ENCODE measurements at places on chromosomes 2 and 18. TPM values are rescaled to one million over a fixed set of nuclear protein-coding genes. Genes with fewer than 3 reads are reported as not detected.

DNA sequence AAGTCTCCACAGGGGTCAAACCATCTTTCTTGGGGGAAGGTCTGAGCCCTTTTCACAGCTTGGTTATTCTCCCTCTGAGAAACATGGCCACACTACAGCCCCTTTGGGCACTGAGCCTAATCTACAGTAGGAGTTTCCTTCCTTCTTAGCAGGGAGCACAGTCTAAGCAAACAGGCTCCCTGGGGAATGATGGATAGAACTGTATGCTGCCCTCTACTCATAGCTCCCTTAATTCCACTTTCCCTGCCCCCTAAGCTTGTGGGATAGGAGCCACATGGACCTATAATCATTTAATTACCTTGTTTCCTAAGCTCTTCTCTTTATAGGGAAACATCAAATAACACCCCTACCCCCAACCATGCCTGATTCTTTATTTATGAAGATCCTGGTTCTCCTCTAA, 442.1 kb upstream of the MEX3C start:
- no peak for DNase-seq

DNA sequence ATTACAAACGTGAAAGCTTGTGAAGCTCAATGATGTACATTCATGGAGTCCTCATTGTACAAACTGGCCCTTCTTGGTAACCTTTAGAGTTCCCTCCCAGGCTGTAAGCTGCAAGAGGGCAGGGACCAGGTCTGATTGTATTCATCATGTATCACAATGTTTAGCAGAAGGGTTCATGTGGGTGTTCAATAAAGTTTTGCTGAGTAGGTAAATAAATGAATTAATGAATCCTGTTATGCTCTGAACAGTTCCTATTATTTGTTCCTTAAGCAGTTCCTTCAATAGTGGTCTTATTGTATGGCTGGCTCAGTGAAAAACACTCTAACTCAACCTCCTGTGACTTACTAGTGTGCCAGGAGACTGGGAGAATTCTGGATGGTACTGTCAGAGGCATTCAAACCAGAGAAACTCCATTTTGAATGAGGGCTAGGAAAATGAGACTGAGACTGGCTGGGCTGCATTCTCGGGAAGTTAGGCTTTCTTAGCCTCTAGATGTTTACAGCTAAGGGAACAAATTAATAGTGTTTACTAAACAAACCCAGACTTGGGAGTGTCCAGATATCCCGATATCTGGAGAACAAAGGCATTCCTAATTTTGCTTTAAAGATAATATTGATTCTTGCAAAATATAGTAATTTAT, 1.8 kb upstream of the ACVR1 start:
- no peak for DNase-seq

GRCh38 chr2:86234563-86235131, 35.4 kb downstream of the MRPL35 start:
- DNase-seq: no peak

DNA sequence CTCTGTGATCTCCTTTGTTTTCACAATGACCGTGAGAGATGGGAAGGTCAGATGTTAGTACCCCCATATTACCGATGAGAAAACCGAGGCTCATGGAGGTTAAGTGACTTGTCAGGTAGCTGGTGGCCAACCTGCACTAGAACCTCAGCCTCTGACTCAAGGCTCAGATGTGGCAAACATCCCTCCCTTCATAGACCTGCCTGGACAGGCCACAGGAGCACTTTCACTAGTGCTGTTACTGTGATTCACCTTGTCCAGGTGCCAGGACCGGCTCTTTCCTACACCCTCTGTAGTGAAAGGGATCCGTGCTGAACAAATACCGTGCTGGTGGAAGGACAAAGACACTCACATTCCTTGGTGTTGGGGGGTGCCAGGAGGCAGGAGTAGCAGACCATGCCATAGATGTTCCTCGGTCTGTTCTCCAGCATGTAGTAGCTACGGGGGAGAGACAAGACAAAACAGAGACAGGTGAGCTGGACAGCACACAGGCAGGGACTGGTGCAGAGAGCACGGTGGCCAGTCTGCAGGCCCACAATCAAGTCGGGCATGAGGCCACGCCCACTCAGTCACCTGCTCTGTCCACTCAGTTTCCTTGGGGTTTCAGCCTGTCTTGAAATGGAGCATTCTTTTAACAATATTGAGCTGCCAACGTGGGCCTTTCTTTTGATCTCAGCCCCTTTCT, 65.9 kb downstream of the EDAR start:
- DNase-seq: peak; percentile 85

DNA sequence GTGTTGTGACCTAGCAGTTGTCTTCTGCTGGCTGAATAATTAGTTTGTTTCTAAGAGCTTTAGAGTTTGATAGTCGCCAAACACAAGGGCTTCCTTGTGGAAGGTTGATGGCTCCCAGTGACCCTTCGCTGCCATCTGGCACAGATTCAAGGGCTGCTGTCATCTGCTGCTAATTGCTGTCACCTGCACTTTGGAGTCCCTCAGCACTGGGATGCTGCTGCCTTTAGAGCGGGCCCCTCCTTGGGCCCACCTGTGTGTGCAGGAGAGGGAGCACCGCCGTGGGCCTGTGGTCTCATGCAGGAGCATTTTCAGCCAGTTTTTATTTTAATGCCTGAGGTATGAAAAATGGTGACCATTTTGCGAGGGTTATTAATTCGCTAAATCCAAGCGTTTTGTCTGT, 154.0 kb upstream of the NFATC1 start:
- no peak for DNase-seq

GRCh38 chr2:135528006-135528405, 3.0 kb downstream of the ZRANB3 start:
- DNase-seq: no peak

DNA sequence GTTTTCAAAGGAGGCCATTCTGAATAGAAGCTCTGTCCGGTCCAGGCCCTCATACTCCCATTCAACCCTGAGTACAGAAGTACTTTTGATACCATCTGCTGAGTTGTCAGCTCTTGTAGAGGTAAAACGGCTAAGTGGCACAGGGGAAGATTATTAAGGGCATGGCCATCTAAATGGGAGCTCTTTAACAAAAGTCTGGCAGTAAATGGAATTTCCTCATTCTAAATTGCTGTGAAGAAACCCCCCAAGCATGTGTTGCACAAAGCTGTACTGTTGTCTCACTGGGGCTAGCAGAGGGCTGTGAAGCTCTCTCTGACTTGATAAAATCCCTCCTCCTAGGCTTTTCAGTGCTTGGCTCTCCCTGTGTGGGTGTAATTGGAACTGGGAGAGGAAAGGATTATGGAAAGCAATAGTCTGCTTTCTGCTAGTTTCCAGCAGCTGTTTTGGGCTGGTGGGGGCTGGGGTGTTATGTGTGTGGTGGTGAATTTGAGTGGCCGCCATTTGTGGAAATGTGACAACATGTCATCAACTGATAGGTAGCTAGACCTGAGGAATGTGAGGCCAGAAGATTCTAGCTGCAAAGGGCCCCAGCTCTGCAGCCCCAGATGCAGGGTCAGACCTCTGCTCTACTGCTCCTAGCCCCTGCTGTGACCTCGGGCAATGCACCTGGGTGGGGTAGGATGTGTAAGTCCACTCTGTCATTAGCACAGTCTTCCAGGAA, 65.1 kb downstream of the MAP4K4 start:
- DNase-seq: no peak

- no peak for DNase-seq
Observed at GRCh38 chr2:20128506-20129330, 77.3 kb upstream of the LAPTM4A start.

DNA sequence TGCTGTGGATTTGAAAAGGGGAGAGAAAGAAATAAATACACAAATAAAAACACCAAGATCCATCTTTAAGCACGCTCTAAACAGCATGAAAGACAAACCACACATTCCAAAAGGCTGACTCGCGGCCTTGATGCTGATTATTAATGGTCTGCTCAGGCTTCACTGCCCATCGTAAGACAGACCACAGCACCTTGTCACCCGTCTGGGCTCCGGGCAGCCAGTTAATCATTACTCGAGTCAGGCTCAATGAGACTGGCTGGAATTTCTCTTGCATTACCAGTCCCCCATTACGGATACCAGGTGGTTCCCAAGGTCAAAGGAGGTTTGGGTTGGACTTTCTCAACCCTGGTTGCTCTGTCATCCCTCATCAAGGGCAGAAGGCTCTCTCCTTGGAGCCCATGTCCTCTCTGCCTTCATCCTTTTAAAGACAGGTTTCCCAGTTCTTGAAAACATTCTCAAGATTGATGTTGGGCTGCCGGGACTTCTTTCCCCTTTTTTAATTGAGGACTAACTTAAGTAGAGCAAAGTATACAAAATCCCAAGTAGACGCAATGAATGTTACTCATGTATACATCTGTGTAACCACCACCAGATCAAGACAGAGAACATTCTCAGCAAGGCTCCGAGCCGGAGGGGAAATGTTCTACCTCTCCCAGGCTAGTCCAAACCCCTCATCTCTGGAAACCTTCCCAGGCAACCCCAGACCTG, 8.1 kb downstream of the SMAD7 start:
- DNase-seq: no peak

DNA sequence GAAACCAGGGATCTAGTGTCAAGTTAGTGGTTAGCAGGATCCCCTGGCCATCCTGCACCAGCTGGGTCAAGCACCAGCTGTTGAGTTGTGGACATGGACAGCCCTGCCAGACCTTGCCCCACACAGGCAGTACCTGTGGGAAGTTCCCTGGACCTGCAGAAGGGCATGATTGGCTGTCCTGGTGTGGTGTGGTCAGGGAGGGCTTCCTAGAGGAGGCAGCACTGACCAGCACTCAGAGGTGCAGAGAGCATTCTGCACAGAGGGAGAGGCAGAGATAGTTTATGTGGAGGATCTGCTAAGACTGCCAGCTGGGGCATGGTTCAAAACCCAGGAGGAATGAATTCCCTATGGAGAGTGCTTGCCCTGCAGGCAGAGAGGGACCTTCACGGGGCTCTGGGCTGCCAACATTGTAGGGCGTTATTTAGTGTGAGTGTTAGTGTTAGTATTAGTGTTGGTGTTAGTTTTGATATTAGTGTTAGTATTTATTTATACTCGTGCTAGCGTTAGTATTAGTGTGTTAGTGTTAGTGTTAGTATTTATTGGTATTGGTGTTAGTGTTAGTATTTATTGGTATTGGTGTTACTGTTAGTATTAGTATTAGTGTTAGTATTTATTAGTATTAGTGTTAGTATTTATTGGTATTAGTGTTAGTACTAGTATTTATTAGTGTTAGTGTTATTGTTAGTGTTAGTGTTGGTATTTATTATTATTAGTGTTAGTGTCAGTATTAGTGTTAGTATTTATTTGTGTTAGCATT, 31.9 kb downstream of the TWIST2 start:
- no peak for DNase-seq

Gene PIAS2
- 35.2 TPM for total RNA-seq

Gene SLC40A1
- total RNA-seq: 86.7 TPM

Gene CRYGD
- total RNA-seq: not detected

Gene MYO5B
- 28.5 TPM for total RNA-seq

Data from prostate gland (tissue), 2 donors.